ENCODE measurements at places on chromosomes 5 and 9.

DNA sequence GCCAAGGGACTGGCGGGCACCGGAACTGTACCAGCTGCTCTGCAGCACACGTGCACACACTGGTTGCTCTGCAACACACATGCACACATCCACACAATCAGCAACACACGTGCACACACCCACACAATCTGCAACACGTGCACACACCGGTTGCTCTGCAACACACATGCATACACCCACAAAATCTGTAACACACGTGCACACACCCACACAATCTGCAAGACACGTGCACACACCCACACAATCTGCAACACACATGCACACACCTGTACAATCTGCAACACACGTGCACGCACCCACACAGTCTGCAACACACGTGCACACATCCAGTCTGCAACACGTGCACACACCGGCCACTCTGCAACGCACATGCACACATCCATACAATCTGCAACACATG lies 17.9 kb downstream of the PLEKHG4B start:
- no peak overlapping the region for H3K4me3 ChIP-seq
- H3K27me3 ChIP-seq, result peaks cover 18% of the 10 kb centered on the region
- H3K4me1 ChIP-seq, result no peaks in the 10 kb centered on the region
- peaks cover 4% of the 10 kb centered on the region for H3K36me3 ChIP-seq

DNA sequence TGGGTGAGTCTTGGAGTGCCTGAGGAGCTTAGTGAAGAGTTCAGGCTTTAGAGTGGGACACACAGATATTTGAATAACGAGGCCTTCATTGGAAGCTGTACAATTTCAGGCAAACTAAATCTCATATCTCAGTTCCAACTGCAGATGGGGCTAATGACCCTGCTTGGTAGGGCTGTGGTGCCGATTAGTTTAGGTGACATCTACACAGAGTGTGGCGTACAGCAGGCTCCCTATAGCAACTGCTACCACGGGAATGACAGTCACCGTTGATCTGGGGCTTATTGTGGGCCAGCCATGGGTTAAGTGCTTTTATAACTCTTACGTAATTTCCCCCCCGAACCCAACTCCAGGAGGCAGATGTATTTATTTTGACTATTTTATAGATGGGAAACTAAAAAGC lies 70.8 kb downstream of the FAT2 start:
- no peak overlapping the region for H3K4me3 ChIP-seq
- no peaks in the 10 kb centered on the region for H3K4me1 ChIP-seq
- H3K27ac ChIP-seq, result no peak overlapping the region
- peaks cover 10% of the 10 kb centered on the region for H3K36me3 ChIP-seq
- no peak for DNase-seq

DNA sequence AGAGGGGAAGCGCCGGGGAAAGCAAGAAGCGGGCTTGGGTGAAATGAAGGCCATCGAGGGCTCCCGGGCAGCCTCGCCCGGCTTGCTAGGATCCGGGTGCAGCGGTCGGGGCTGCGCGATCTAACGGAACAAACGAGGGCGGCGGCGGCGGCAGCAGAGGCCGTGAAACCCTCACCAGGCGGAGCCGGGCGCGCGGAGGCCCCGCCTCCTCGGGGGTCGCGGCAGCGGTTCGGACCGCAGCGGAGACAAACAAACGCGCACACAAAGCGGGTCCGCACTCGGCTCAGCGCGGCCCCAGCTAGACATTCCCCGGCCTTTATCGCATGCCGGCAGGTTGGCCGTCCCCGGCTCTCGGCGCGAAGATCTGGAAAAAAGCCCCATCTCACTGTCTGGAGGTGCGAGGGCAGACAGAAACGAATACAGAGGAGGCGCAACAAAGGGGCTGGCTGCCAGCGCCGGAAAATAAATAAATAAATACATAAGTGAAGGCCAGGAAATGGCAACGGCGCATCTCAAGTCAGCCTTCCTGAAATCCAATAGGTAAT lies 10.5 kb upstream of the TRIM36 start:
- DNase-seq, result no peak
- peaks cover 73% of the 10 kb centered on the region for H3K27me3 ChIP-seq
- H3K4me1 ChIP-seq, result peaks cover 13% of the 10 kb centered on the region
- peaks cover 7% of the 10 kb centered on the region for H3K36me3 ChIP-seq

DNA sequence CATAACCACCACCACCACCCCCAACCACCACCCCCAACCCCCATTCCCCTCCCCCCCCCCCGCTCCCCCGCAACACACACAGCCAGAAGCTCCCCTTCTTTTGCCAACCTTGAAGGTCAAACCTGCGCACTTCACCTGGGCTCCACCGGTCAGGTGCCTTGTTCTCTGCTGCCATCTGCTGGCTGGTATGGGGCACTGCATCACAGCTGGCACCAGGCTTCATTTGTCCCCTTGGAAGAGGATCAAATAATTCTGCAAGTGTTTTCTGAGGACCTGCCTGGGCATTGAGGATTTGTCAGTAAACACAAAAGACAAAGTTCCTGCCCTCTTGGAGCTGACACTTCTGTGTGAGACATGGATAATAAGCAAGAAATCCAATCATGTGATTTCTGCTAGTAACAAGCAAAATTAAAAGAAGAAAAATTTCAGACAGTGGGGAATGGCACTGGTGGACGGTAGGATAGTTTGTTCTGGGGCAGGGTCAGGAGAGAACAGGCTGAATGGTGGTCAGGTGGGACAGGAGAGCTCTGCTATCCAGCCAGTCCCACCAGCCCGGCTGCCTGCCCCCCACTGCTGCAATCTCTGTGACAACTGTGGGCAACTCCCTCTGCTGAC lies 55.6 kb upstream of the LMX1B start:
- no peaks in the 10 kb centered on the region for H3K4me1 ChIP-seq
- no peak overlapping the region for H3K4me3 ChIP-seq
- DNase-seq, result no peak
- no peaks in the 10 kb centered on the region for H3K36me3 ChIP-seq
- no peak overlapping the region for H3K27ac ChIP-seq

GRCh38 chr5:38996123-38996522 lies 78.1 kb downstream of the RICTOR start:
- no peaks in the 10 kb centered on the region for H3K27me3 ChIP-seq
- H3K4me1 ChIP-seq, result peaks cover 2% of the 10 kb centered on the region
- DNase-seq, result no peak
- H3K36me3 ChIP-seq, result peaks cover 28% of the 10 kb centered on the region

- H3K36me3 ChIP-seq, result peaks cover 4% of the 10 kb centered on the region
- no peak overlapping the region for H3K27ac ChIP-seq
- no peak for DNase-seq
- no peak overlapping the region for H3K4me3 ChIP-seq
- H3K4me1 ChIP-seq, result peaks cover 4% of the 10 kb centered on the region
- no peaks in the 10 kb centered on the region for H3K27me3 ChIP-seq
Observed at GRCh38 chr5:28374492-28374967, 1336.1 kb upstream of the CDH9 start.

DNA sequence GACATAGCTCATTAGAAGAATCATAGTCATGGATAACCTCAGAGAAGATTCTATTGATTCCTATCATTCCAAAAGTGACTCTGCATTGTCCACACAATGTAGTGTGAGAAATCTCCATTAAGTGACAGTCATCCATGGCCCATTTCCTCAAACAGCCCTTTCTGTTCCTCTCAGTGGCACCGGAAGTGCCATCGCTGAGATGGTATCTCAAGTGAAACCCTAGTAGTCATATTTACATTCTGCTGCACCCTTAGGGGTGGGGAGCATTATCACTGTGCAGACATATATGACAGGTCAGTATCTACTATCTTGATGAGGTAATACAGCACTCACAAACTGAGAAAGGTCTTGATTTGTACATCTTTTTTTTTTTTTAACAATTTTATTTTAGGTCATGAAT lies 55.4 kb upstream of the MIER3 start:
- no peak overlapping the region for H3K4me3 ChIP-seq
- H3K4me1 ChIP-seq, result no peaks in the 10 kb centered on the region
- peaks cover 35% of the 10 kb centered on the region for H3K27me3 ChIP-seq
- H3K36me3 ChIP-seq, result no peaks in the 10 kb centered on the region

DNA sequence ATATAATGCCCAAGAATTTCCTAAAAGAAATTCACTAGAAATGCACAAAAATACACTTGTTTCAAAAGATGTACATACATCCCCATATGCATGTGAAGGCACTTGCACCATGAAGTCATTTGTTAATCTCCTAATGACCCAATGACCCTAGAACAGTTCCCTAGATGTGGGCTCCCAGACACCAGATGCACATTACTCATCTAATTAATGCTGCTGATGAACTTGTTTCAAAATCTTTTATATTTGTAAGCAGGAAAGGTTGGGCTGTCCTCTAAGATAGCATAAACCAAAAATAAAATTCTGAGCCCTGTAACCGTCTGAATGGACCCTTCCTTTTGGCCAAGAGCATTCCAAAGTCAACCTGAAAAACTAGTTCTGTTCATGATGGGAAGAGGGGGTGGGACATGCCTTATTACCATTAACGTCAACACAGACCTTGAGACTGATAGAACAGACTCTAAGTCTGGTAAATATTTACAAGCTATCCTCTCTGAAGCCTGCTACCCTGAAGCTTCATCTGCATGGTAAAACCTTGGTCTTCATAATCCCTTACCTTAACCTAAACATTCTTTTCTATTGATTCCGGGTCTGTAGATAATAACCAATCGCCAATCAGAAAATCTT lies 91.0 kb upstream of the DAPK1 start:
- H3K4me3 ChIP-seq, result no peak overlapping the region
- no peak for DNase-seq
- H3K27ac ChIP-seq, result peak overlapping the region; percentile 83
- H3K36me3 ChIP-seq, result no peaks in the 10 kb centered on the region
- peaks cover 42% of the 10 kb centered on the region for H3K4me1 ChIP-seq

GRCh38 chr5:33657176-33657575 lies 216.4 kb downstream of the TARS1 start:
- no peak overlapping the region for H3K4me3 ChIP-seq
- H3K27ac ChIP-seq, result no peak overlapping the region
- DNase-seq, result no peak

DNA sequence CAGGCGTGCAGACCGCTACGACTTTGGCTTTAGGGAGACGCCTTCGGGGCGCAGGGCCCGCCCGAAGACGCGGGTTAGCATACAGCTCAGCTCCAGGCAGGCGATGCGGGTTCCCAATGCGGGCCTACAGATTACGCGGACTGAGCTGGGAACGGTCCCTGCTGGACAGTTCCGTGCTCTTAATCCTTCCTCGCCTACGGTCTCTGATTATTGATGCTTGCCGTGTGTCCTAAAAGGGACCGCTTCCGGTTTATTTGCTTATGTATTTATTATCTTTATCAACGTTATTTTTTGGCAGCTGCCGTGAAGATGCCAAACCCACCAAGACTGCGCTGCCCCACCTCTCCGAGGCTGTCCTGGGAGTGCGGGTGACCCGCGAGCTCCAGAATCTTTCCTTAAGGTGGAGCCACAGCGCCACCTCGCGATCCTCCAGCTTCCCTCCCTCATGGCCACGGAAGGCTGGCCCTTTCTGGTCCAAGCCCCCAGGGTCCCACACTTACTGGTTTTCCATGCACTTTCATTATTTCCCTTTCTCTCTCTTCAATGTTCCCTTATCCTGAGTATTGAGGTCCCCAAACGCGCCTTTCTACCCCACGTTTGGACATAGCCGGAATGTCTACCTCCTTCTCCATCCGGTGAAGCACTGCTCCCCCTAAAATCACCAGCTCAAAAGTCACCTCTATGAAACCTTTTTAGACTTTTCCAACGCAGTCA lies 7.0 kb upstream of the EBF1 start:
- H3K27me3 ChIP-seq, result peaks cover 7% of the 10 kb centered on the region
- H3K4me1 ChIP-seq, result peaks cover 40% of the 10 kb centered on the region
- peak overlapping the region; percentile 79 for H3K4me3 ChIP-seq
- no peak for DNase-seq
- H3K27ac ChIP-seq, result peak overlapping the region; percentile 40
